ENCODE measurements at places on chromosomes 4 and X.

DNA sequence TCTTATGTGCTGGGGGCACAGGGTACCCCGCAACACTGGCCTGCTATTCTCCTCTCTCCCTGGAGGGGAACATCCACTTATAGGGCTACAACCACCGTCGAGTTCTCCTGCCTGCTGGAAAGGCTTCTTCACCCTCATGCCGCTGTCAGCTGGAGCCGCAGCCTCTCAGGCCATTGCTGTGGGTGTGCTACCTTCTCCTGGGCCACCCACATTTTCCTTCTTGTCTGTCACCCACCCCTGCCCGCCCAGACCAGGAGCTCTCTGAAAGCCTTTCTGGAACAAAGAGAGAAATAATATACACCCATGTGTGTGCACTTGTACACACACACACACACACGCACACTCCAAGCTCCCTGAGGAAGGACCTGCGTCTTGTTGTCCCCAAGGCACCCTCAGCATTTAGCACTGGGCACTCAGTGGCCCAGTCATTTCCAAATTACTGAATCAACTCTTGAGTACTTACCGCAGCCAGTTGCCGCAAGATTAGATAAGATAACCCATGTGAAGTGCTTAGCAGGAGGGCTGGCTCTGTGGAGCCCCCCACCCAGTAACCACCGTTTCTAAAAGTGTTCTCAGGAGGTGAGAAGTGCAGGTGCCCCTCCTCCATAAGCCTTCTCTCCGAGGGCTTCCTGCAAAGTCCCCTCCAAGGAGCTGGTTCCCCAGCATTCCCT lies 50.2 kb downstream of the CPZ start:
- no peak for DNase-seq

- DNase-seq: no peak
Observed at GRCh38 chr4:32219306-32220075, 1499.3 kb downstream of the PCDH7 start.

DNA sequence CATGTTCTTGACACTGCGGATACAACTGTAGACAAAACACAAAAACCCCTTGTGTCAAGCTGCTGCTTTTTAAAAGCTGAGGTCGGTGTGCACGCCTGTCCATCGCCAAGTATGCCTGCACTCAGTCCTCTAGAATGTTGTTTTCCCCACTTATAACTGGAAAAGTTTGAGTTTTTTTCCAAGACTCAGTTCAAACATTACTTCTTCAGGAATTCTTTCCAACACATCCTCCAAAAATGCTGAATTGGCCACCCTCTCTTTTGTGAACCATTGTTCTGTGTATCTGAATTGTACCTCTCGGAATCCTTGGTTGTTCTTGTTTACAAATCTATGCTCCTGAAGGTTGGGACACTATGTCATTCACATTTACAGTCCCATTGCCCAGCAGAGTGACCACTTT lies 94.6 kb downstream of the REELD1 start:
- no peak for DNase-seq

DNA sequence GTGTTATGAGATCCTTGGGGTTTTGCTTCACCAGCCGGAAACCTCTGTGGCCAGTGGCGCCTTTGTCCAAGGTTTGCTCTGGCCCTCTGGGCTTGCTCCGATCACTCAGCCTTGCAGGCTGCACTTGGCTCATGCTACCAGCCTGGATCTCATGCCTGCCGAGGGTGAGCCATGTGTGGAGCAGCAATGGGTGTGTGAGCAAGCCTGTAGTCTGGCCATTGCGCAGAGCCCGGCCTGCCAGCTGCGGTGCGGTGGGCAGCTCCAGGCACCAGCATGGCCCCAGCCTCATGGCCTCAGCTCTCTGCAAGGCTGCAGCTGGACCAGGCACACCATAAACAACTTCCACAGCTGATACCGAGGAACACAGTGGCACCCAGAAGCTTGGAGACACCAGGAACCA lies 17.8 kb downstream of the SULT1B1 start:
- DNase-seq: no peak

DNA sequence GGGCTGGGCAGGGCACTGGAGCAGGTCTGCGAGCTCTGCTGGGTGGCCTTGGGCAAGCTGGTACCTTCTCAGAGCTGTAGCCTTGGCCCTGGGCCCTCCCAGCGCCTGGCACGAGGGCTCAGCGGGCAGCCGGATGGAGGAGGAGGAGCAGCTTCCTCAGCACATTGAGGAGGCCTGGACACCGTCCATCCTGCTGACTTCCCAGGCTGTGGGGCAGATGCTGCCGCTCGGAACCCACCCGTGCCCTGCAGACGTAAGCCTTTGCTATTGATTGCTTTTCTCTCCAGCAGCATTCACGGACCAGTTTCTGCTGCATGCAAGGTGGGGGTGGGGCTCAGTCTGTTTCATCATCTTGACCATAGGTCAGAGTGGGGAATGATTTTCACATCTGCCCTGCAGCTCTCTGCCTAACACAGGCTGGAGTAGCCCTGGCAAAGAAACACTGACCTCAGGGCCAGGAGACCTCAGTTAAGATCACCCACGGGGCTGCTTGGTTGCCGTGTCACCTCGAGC lies 80.7 kb upstream of the PSAPL1 start:
- DNase-seq: no peak

GRCh38 chr4:73606465-73606974 lies 13.7 kb downstream of the RASSF6 start:
- DNase-seq: no peak

GRCh38 chr4:74037076-74037955 lies 1.2 kb downstream of the CXCL3 start:
- DNase-seq: no peak

DNA sequence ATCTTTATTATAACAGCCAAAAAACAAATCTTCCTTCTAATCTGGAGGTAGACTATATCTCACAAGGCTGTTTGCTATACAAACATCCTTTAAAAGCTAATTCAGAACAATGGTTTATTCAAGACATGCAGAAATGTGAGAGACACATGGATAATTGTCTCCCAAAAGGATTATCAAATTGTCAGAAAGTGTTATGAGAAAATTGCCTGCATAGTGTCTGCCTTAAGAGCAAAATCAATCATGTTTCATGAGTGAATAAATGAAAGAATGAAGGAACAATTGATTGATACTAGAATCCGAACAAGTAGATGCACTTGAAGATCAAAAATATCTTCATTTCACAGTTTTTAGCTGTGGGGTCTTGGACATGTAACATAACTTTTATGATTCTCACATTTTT lies 621.7 kb upstream of the BOD1L1 start:
- DNase-seq: no peak

DNA sequence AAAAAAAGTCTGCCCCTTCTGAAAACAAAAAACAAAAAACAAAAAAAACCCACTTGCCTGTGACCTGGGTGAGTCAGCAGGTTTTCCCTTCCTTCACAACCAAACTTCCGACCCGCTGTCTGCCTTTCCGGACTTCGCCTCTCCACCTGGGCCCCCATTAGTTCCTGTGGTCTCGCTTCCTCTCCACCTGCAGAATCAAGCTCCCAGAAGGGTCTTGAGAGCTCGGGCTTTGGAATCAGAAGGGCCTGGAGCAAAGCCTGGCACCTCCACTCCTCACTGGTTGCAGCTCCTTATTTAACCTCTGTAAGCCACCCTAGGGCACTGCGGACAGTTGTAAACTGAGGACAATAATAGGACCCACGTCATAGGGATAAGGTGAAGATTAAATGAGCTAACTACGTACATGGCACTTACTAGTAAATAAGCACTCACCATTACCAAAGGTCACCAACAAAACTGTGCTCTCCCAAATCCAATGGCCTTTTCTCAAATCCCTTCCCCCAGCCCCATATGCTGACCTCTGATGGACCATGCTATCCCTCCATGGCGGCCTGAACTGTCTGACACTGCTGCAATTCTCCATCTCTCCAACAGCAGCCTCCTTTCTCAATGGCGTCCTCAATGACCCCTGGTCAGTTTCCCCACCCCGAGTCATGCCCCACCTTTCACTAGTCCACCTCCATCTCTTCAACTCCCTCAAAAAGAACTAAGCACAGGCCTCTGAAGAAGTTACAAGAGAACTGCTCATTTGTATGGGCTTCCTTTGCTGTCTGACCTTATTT lies 64.2 kb downstream of the IRF2 start:
- DNase-seq: no peak

DNA sequence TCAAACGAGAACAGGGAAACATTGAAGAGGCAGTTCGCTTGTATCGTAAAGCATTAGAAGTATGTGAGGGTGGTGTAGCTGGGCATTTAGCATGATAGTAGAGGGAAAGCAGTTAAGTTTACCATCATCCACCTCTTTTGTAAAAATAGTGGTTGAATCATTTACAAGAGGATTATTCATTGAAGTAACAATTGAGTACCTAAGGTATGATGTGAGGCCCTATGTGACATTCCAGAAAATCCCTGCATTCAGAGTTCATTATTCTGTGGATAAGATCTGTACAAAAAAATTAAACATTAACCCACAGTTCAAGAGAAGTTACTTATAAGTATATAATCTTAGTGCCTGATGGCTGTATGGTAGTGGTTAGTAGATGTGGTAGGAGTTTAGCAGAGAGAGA lies 22.2 kb upstream of the GCNA start:
- no peak for DNase-seq

GRCh38 chr4:56448301-56448700 lies 12.2 kb downstream of the PAICS start:
- DNase-seq: no peak

- no peak for DNase-seq
Observed at GRCh38 chr4:945274-946102, 13.2 kb downstream of the TMEM175 start.

DNA sequence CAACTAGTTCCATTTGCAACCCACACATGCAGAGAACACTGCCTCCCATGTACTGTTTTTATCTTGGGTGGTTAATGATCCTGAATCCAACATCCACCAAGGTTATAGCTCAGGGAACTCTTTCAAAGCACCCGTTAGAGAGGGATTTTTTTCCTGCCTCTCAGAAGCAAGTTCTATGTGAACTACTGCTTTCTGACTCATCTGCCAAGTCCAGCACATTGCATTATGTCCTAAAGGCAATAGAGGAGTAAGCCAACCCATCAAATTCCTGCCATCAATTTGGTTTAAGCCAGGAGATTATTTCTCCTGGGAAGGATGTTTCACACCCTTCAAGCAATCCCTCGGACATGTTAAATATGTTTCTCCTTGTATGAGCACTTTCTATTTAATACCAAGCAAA lies 334.5 kb downstream of the GASK1B start:
- no peak for DNase-seq

GRCh38 chrX:45761920-45762319 lies 561.2 kb upstream of the DIPK2B start:
- DNase-seq: no peak

GRCh38 chr4:79446145-79446544 lies 38.1 kb upstream of the GK2 start:
- DNase-seq: no peak

DNA sequence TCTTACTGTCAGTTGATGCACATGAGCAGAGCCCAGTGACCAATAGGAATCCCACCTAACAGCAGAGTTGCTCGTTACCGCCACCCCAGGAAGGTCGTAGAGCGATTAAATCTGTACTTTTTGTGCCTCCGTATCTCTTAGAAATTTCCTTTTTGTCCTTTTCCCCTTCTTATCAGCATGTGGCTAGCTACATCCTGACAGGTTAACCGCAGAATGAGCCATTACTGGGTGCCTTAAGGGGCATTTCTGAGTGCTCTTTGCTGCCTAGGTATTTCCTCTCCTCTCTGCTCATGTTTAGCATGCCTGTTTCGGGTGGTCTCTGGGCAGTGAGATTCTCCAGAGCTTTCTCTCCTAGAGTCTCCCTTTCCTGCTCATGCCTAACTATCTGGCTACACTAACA lies 530.5 kb downstream of the FAM133A start:
- DNase-seq: no peak

DNA sequence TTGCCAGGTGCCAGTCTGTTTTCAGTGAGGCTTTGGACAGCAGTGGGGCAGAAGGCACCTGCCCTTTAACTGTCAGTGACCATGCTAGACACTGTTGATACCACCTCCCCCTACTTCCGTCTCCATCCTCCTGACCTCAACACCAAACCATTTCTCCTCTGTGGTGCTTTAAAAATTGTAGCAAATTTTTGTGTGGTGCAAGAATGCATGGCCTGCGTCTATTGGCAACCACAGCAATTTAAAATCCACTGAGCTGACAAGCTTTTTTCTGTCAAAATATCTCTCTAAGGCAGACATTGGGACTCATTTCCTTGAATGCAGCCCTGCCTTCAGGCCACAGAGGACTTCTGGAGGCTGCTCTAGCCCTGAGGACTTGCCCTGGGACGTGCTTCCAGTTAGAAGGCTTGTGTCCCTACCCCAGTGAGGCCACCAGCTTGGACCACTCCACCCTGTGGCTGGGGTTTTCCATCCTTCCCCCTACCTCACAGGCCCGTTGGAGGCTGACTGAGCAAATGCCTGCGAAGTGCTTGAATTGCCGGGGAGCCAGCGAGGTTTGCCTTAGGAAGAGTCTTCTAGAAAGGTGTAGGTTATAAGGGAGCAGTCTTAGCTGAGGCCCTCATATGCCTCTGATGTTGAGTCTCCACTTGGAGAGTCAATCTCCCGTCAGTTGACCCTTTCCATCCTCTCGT lies 6.9 kb downstream of the PRRG3 start:
- no peak for DNase-seq

DNA sequence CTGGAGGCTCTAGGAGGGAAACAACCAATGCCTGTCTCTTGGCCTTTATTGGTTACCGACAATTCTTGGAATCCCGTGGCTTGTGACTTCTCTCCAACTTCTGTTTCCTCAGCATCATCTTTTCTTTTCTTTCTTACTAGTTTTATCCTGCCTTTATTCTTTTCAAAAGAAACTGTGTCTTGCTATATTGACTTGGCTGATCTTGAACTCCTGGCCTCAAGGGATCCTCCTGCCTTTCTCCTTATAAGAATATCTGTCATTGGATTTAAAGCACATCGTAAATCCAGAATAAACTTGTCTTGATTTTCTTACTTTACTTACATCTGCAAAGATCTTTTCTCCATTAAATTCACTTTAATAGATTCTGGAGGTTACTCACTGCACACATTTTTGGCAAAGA lies 49.9 kb upstream of the UGT2B10 start:
- no peak for DNase-seq

All from AML-193 (cell line).